ENCODE measurements at places on chromosomes 4 and X.
A peak's percentile ranks its signal among the peaks of the same experiment; 100 is the strongest.

- DNase-seq = no peak
These were observed 92.3 kb downstream of the PSAPL1 start for GRCh38 chr4:7342223-7343080.

DNA sequence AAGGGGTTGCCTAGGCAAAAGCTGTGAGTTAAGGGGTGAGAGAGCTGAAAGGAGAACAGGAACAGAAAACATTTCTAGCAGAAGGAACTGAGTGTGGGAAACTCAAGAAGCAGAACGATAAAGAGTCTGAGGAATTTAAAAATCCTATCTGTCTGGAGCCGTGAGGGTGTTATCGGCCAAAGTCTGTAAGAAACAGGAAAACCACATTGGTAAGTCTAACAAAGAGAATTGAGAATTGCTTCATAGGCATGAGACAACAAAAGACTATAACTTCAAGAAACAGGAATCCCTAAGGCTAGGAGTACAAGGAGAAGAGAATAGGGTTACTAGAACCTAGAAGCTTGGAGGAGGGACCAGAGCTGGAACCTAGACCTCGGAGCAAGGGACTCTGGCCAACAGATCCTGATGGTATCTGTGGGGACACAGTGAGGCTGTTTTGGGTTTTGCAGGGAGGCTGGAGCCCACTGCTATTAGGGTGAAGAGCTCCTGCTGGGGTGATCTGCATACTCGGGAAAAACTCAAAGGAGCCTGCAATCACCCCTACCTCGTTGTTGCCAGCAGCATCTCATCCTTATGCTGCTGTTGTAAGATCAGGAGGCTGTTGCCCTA is 175.6 kb downstream of the FBXO8 start:
- DNase-seq = no peak

GRCh38 chrX:120334151-120334550 is 22.9 kb upstream of the TMEM255A start:
- DNase-seq = no peak

- no peak for DNase-seq
These were observed 98.8 kb downstream of the ADRA2C start for GRCh38 chr4:3864742-3865721.

- no peak for DNase-seq
These were observed 223.7 kb downstream of the QDPR start for GRCh38 chr4:17288151-17288550.

DNA sequence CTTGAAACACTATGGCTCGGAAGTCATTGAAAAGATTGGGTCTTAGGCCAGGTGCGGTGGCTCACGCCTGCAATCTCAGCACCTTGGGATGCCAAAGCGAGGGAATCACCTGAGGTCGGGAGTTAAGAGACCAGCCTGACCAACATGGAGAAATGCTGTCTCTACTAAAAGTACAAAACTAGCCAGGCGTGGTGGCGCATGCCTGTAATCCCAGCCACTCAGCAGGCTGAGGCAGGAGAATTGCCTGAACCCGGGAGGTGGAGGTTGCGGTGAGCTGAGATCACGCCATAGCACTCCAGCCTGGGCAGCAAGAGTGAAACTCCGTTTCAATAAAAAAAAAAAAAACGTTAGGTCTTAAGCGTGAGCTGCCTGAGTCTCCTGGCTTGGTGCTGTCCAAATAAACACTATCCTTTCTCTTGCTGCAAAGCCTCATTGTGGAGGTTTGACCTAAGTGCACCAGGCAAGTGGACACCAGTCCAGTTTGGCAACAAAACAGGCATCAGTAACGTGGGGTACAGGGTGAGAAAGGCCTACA is 185.9 kb downstream of the DHRSX start:
- DNase-seq = no peak

DNA sequence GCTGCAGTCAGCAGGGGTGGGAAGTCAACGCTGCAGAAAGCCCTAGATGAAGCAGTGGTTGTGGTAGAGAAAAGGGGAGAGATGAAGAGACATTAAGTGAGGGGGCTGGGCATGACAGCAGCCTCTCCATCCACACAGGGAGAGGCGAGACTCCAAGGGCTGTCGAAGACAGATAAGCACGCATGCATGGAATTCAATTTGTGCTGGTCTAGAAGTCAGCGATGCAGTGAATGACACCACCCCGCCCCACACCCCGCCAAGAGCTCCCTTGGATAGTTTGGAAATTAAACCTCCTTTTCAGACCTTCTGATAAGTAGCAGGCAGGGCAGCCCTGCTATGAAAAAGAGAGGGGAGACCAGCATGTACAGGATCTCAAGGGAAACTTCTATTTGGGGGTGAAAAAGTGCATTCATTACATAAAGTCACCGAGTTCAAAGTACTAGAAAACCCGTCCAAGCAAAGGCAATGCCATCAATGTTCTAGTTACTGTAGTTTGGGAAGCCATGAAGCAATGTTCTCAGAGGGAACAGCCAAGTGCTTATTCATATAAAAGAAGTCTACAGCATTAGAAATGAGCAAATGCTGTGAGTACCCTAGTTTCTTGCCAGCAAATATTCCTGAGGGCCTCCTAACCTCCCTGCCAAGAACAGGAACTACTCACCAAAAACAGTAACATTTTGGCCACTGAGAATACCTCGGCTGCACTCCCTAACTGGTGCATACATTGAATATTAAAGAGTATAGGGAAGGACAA is 152.3 kb upstream of the ANXA10 start:
- no peak for DNase-seq

GRCh38 chr4:188707036-188707435 is 567.8 kb downstream of the TRIML1 start:
- DNase-seq = no peak

- DNase-seq = no peak
These were observed 104.5 kb upstream of the INTU start for GRCh38 chr4:127528302-127528701.

GRCh38 chr4:6773616-6774540 is 8.6 kb upstream of the KIAA0232 start:
- DNase-seq = no peak

DNA sequence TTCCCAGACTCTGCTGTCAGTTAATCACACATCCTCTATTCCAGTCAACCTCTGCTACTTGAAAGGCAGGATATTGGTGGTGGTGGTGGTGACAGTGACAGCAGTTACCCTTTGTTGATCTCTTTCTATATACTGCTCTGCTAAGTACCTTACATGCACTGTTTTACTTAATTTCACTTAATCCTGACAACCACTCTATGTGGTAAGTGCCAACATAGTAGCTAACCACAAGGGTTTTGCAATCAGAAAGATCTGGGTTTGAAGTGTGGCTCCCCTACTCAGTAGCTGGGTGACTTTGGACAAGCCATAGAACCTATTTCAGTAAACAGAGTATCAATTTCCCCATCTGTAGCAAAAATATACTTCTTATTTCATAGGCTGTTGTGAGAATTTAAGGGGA is 24.2 kb upstream of the F9 start:
- DNase-seq = no peak

DNA sequence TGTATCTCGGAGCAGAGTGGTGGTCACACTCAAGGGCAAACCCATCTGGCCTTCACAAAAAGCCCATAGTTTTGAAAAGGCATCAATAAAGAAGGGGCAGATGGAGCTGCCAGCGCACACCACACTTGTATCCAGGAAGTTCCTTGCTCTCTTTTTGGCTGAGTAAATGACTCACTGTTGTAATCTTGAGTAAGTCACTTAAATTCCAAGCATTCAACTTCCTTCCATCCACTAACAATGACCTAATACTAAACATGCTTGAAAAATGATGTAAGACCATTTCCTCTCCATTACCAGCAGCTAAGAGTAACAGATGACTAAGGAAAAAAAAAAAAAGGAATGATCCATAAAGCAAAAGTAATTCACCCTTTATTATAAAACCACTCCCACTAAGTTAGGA is 32.4 kb upstream of the MYOZ2 start:
- no peak for DNase-seq

- DNase-seq = no peak
These were observed 110.5 kb downstream of the AR start for GRCh38 chrX:67654301-67654700.

GRCh38 chr4:179027569-179027968 is 1585.3 kb upstream of the AGA start:
- DNase-seq = no peak

GRCh38 chrX:112071132-112071531 is 11.4 kb downstream of the TRPC5 start:
- DNase-seq = no peak

DNA sequence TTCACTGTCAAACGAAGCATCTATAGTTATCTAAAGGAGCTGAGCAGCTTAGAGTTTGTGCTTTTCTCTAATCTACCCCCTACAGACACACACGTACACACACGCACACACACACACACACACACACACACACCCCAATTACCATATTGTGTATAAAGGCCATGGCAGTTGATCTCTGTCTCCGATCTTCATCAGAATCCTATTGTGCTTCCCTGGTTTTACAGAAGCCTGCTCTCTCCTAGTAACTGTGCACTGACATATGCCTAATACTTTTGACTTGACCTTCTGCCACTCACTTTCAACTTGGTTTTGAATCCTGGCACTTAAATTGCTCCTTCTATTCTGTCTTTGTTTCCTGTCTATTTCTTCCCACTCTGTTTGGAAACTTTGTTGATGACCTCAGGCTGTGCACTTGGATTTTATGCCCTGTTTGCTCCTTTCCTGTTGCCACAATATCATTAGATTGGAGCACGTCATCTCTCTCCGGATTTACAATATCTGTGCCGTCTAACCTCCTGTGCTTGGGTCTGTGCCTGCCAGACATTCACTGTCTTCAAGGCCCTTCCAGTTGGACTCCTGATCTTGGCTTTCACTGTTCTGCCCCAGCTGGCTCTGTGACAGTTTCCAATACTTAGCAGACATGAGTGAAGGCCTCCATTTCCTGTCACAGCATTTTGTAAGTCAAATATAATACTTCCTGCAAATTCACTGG is 928.1 kb downstream of the FAT4 start:
- DNase-seq = no peak

DNA sequence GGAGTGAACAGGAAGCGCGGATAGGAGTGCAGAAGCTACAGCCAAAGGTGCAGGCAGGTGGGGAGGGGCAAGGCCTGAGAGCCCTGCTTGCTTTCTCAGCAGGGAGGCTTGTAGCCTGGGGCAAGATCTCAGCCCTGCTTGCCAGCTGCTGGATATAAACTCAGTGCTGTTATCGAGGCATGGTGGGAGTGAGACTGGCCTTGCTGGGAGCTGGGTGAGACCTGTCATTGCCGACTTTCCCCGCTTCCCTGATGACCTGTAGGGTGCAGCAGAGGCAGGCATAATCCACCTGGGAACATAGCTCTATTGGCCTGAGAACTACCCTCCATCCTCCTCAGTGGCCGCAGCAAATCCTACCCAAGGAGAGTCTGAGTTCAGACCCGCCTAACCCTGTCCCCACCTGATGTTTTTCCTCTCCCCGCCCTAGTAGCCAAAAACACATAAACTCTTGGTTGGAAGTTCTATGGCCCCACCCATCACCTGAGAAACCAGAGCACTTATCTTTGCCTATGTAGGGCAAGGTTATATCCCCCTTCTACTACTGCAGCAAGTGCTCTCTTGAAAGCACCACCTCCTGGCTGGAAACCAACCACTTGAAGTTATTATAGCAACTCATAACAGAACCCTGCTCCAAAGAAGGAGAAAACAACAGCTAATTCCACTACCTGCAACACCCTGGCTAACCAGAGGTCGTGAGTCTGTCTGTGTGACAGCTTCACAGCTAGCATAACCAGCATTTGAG is 80.7 kb downstream of the FHIP1A start:
- no peak for DNase-seq

- no peak for DNase-seq
These were observed 45.5 kb downstream of the MID2 start for GRCh38 chrX:107871136-107871535.

DNA sequence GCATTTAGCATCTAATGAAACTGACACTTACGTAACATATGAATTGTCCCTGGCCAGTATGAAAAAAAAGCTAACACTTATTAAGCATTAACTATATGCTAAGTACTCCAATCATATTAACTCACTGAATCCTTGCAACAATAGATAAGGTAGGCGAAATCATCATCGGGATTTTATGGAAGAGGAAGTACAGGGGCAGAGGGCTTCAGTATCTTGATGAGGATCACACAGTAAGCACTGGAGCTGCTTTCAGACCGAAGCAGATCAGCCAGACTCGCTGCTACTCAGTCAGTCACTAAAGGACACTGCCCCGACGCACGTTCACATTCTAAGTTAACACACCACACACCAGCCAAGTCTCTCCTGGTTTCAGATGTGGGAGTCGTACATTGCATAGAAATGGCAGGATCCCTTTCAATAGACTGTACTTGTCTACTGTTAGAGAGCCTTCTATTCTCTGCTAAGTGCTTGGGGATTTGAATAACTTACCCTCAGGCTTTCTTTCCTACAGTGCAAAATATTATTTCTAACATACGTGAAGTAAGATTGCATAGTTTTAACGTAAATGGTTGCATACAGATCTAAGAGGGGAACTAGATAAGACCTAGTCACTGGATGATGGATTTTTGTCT is 540.2 kb upstream of the TENM3 start:
- DNase-seq = no peak

DNA sequence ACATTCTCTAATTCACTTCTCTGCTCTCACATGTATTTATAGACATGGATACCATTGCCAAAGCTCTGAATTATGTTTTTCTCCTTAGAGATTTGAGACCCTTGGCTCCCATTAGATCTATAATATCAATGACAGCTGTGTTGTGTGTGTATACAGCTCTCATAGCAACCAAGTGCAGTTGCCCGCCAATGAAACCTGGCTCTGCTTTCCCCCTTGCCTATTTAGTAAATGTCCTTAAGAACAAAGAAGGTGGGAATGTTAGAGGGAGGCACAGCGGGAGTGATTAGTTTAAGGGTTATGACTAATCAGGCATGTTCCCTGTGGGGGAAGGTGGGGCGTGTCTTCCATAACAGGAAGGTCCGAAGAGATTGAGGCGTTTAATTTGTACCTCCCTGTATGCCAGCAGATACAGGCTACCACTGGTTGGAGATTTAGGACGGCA is 100.5 kb upstream of the TBC1D9 start:
- DNase-seq = no peak

- DNase-seq = peak; percentile 19
These were observed 72.8 kb downstream of the SLC9A7 start for GRCh38 chrX:46686003-46686645.

- DNase-seq = no peak
These were observed 391.9 kb downstream of the KCTD8 start for GRCh38 chr4:44056721-44057151.

DNA sequence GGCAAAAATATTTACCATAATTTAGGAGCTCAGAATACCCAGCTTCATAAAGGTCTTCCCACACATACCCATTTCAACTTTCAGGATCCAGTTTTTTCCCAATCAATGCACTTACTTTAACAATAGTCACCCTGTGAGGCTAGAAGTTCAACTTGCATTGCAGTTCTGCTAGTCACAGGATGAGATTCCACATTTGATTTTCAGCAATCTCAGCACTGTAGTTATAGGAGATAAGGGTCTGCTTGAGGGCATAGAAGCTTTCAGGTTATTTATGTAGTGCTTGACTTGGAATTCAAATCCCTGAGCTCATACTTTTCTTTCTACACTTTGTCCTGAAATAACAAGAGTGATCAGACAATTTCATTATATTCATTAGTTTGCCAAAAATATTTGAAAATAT is 78.3 kb upstream of the IL2 start:
- DNase-seq = no peak

- no peak for DNase-seq
These were observed 202.5 kb downstream of the LDB2 start for GRCh38 chr4:16695896-16696295.
